ENCODE measurements at places on chromosomes 13 and 19.

DNA sequence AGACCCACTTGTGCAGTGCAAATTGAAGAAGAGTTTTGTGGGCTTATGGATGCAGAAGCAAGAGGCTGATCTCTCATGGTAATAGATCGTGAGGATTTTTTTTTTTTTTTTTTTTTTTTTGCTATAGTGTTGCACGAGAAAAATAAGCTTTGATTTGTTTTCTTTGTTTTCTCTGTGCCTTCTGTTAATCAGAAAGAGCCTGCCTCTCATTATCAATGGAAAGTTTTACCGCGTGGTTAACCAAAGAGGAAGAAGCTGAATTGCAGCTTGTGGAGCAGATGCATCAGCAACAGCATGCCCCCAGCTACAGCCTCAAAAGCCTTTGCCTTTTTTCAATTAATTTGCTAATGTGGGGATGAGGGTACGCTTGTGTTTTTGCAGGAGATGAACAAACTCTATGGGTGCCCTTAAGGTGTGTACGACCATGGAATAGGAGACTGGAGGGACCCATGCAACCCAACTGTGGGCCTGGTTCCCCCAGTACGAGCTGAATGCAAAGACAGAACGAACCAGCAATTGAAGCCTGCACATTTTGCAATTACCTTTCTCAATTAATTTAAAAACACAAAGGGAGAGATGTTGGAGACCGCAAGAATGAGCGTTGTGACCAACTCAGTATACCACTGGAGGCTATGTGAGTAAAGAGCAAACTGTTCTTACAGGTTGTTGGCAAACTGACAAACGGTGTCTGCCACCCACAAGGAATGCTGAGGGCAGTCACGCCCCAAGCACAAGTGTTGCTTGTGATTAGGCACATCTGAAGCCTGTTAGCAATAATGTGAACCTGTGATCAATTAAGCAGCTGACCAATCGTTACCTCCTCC lies 58.6 kb upstream of the SPRY2 start:
- no peak for DNase-seq

- DNase-seq, result peak; percentile 54
These were observed 102.5 kb downstream of the GADD45B start for GRCh38 chr19:2578391-2578890.

DNA sequence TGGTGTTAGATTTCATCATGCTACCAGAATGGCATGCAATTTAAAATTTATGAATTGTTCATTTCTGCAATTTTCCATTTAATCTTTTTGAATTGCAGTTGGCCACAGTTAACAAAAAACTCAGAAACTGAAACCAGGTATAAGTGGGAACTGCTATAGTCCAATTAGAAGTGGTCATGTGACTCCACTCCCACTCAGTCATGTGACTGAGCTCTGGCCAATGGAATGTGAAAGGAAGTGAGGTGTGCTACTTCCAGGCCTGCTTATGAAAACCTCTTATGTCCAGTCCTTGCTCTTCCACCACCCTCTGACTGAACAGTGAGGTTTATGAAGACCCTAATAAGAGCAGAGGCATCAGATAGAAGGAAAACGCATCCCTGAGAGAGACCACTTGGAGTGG lies 47.0 kb downstream of the DLEU7 start:
- DNase-seq, result no peak

DNA sequence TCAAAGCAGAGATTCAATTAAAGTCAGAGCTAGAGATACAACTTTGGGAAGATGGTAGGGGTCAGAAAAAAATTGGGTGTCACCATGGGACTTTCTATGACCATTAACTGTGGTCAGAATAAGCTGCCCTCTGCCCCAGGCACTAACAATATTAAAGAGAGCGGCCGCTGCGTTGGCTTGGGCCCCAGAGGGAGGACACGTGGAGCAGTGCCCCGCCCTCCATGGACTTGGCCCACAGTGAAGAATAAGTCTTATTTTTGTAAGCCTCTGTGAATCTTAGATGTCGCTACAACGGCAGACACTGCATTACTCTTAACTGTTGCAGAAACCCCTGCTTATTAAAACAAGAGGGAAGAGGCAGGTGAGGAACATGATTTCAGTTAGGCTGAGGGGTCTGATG lies 172.7 kb downstream of the UQCRFS1 start:
- DNase-seq, result no peak

- DNase-seq, result no peak
These were observed 857 bp downstream of the IER2 start for GRCh38 chr19:13150931-13151604.

GRCh38 chr13:72696579-72696978 lies 30.9 kb downstream of the MZT1 start:
- DNase-seq, result no peak

GRCh38 chr13:102100234-102100633 lies 301.6 kb downstream of the FGF14 start:
- DNase-seq, result no peak

DNA sequence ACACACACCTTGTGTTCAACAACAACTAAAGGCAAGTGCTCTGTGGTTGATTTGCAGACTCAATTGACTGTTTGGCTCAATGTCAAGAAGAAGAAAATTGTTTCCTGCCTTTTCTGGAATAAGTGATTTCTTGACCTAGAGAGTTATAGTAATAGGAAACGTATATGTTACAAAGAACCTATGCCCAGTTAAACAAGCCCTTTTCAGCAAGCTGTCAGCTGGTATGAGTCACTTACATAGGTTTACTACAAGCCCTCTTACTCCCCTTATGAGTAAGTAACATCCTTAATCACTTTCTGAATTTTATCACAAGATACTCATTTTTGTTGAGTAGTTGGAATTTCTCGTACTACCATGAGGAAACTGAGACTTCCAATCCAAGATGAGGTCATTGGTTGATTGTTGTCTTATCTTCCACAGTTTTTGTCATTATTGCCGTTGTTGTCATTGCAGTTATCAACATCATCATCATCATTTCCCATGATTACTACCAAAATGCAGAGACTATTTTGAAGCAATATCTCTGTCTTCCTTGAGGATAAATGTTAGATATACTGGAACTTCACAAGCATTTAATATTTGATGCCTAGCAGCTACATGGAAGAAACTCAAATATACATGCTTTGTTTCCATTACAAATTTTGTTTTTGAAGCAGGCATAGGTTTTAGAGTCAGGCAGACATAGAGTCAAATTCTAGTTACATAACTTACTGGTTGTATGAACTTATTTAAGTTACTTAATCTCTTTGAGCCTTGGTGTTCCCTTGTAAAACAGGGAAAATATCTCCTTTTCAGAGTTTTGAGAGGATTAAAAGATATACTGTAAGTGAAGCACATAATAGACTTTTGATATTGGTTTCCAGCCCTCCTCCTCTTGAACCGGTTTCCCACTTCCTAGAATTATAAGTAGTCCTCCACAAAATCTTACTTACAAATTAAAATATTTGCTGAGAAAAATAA lies 106.0 kb downstream of the RAP2A start:
- DNase-seq, result no peak

DNA sequence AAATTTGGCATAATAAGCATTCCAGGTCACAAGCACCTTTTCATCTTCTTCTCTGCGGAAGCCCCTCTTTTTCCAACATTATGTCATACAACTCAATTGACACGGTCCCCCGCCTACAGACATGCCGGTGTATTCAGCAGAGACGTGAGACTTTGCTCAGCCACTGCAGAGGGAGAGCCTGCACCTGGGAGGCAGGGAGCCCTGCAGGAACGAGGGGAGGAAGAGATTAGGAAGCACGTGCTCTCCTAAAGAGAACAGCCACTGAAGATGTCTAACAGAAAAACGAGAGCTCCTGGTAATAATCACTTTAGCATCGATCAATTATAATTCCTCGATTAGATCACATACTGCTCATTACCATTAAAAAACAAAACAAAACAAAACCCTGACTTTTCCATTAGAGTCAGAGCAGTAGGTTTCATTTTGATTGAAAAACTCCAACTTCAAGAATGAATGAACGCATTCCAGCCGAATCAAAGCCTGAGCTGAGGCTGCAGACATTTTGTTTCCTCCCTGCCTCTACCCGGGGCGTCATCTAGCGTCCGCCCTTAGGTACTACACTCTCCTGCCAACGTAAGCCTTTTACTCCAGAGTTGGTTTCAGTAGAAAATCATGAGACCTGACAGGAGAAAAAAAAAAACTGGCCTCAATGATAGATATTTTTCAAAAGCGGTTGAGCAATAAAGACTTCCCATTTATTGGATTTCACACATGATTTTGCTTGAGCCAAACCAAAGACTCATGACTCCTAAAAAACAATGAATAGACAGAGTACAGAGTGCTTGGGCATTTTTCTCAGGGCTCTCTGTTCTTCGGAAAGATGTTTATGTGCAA lies 194.5 kb downstream of the KATNAL1 start:
- DNase-seq, result peak; percentile 78

- DNase-seq, result no peak
These were observed 28.1 kb downstream of the CPT1C start for GRCh38 chr19:49718991-49719390.

- no peak for DNase-seq
These were observed 40.5 kb upstream of the VSTM2B start for GRCh38 chr19:29485293-29485692.

- no peak for DNase-seq
These were observed 211.0 kb upstream of the ZNF536 start for GRCh38 chr19:30161021-30161655.

GRCh38 chr19:9040131-9040530 lies 29.9 kb upstream of the MUC16 start:
- DNase-seq, result no peak

GRCh38 chr13:97253581-97254293 lies 31.6 kb downstream of the MBNL2 start:
- no peak for DNase-seq

DNA sequence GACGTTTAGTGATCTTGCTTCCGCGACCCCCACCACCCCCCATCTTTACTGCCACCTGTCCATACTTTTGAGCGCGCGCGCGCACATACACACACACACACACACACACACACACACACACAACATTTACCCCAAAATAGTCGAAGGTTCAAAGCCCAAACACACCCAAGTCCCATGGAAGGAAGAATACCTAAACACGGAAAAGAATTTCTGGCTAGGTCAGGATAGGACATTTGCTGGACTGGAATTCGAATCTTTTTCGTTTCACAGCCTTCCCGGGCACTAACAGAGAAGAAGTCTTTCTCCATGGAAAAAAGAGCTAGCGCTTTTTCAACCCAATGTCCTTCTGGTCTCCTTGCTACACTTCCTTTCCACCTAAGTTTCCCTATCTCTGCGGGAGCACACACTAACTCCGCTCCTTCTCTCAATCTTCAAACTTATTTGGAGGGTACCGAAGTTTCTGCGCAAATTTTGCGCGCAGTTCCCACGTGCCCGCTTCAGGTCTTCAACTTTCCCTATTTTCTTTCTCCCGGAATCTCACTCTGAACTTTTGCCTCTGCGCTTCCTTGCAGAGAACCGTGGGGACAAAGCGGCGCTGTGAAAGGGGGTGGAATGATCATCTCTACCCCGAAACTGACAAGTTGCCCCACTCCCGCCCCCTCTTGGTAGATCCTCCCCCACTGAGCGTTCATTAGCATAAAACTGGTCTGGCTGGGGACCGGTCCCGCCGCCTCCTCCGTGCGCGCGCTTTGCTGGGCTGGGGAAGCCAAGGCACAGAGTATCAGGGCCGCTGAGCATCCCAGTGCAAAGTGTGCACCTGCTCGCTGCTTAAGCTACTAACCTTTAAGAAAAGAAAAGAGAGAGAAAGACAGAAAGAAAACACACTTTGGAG lies 2.7 kb downstream of the DACH1 start:
- no peak for DNase-seq

DNA sequence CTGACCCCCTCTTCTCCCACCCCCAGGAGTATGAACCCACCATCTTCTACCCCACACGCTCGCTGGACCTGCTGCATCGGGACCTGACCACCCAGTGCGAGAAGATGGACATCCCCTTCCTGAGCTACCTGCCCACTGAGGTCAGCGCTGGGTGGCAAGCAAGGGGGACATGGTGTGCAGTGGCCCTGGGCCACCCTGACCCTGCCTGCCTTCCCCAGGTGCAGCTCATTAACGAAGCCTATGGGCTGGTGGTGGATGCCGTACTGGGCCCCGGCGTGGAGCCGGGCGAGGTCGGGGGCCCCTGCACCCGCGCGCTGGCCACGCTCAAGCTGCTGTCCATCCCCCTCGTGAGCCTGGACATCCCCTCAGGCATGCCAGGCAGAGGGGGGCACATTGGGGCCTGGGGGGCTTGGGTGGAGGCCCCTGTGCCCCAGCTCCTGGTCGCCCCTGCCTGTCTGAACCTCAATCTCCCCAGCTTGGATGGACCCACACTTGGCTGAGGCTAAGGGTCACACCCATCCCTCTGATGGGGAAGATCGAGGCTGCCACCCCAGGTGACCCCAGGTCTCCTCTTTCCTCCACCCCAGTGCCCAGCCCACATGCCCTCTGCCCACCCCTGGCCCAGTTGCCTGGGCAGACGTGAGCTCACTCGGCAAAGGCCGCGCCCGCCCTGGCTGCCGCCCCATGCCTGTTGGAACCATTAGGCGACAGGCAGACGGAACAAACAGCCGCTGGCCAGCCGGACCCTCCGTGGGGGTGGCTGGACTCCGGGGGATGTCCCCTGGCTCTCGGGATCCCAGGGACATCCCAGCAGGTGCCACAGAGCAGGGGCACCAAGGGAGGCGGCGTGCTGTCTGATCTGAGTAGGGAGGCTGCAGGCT lies 2.5 kb upstream of the CILP2 start:
- no peak for DNase-seq

DNA sequence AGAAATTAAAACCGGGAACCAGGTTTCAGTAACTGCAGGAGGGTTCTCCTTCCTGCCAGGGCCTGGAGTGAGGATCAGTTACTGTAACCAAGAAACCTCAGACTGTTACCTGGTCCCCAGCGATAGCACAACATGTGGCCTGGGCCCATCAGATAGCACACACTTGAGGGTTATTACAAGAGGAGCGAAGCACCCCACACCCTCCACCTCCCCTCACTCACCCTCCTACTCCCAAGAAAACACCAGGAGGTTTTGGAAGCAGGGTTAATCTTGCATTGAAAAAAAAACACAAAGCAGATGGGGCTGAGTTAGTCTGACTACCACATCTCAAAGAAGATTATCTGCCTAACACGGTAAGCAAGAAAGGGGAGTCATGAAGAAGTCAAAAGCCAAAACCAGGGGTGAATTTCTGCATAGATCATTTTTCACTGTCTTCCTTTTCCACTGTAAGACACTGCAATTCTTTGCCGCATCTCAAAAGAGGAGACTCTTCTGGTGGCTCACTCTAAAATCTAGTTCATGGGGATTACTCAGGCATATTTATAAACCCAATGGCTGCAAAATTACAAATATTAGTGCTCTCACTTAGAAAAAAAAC lies 75.9 kb upstream of the DOCK9 start:
- DNase-seq, result no peak

GRCh38 chr13:76293751-76294150 lies 592.5 kb downstream of the KCTD12 start:
- DNase-seq, result no peak

GRCh38 chr13:79389026-79389425 lies 17.0 kb downstream of the RBM26 start:
- no peak for DNase-seq

GRCh38 chr19:23516266-23516665 lies 121.0 kb upstream of the ZNF91 start:
- no peak for DNase-seq

GRCh38 chr19:13723206-13723605 lies 41.1 kb upstream of the MRI1 start:
- DNase-seq, result no peak

- DNase-seq, result no peak
These were observed 10.3 kb upstream of the SLC7A10 start for GRCh38 chr19:33235996-33236350.
